Esophagus mucosa (tissue), 1 donor: ENCODE measurements at places on chromosomes 16 and 17.

DNA sequence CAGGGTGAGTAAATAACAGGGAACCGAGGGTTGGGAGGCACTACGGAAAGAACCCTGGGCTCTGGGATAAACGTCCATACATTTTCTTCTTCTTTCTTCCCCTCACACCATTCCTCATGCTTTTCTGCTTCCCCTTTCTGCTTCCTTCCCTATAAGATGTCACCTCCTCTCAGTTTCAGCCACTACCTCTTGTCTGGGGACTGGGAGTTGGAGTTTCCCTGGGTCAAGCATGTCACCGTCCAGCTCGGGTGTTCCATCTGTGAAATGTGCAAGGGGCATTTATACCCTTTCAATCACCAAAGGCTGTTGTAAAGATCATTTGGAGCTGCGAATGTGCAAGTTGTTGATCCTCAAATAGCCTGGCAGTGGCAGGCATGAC, 17.5 kb upstream of the CCL22 start:
- ATAC-seq = no peak

DNA sequence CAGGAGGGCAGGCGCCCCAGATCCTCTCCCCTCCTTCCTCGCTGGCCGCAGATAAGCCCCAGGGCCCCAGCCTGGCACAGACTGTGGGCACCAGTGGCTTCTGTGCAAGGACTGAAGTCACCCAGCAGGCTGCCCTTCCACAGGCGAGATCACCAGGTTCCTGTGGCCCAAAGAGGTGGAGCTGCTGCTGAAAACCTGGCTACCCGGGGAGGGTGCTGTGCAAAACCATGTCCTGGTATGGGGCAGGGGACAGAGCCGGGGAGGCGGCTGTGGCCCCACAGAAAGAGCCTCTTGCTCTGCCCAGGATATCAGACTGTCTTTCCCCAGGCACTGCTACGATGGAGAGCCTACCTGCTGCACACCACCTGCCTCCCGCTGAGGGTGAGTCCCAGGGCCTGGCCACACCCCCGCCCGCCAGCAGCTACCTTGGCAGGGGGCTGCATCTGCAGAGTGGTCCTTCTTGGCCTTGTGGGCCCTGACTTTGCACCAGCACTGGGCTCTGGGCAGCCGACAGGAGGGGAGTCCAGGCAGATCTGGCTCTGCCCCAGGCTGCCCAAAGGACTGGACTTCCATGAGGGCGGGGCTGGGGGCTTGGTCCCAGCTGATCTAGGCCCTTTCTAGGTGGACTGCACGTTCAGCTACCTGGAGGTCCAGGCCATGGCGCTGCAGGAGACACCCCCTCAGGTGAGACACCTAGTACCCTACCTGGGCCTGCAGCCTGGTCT, 615 bp downstream of the CARMIL2 start:
- no peak for ATAC-seq

DNA sequence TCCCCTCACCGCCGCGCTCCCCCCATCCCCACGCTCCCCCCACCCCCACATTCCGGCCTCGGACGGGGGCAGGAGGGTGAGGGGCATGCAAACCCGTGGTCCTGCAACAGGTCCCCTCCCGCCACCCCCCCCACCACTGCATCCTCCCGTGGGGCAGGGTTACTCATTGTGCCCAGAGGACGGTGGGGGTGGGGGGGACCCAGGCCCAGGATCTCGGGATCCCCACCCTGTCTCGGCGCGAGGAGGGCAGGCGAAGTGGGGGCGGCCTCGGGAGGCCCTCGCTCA, 8.5 kb downstream of the SLC22A31 start:
- ATAC-seq = peak; percentile 1

DNA sequence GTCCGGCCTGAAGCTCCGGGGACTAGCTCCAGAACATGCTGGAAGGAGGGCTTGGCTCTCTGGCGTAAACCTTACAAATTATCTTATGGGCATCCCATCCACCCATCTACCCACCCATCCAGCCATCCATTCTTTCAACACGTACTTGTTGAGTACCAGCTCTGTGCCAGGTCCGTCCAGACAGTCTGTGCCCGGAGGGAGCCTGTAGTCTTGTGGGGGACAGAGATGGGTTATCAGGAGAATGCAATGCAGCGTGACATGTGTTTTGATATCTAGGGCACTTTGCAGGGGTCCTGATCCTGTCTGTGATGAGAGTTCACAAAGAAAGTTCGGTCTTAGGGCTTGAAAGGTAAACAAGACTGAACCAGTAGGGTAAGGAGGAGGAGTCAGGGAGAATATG, 4.1 kb upstream of the SLC13A2 start:
- no peak for ATAC-seq

DNA sequence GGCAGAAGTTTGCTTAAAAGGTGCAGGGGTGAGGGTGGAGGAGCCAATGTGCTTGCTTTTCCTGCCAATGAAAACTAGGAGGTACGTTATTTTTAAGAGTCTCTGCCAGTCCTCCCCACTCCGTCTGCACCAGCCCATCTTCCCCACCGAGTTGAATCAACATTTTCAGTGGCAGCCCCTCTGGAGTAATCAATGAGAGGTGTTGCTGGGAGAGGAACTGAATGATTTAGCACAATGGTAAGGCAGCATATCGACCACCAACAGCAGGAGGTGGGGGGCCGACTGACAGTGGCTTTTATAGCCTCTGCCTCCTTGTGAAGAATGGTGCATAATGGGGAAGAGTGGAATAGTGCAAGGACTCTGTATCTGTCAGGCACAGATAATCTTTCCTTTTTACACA, 1465.0 kb upstream of the GOT2 start:
- no peak for ATAC-seq

DNA sequence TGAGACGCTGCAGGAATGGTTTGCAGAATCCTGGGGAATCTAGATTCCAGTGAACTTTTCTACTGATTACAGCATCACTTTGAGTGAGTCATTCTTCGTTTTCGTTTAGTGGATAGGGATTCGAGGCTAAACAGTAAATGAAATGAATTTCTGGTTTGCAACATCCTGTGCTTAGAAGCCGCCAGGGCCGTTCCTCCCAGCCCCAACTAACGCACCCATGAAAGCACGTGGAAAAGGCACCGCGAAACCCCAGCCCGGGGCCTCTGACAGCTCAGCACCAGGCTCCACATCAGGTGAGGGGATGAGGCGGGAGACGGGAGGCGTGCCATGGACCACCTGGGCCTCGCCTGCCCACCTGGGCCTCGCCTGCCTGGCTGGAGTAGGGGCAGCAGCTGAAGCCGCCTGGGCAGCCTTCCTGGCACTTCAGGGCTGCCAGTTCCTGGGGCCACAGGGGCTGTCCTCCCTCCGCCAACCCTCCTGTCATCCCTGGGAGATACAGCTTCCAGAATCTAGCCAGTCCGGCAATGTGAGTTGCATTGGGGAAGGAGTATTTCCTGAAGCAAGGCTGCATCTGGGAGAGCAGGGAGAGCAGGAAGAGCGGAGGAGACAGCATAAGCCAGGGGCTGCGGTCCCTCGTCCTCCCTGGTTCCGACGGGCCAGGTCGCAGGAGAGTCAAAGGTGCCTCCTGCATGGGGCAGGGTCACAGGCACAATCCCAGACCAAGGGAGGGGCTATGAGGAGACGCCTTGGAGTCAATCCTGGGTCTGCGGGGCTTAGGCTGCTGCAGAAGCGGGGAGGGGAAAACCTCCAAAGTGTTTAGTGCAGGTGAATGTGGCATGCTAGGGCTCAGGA, 78.4 kb downstream of the RPH3AL start:
- no peak for ATAC-seq

DNA sequence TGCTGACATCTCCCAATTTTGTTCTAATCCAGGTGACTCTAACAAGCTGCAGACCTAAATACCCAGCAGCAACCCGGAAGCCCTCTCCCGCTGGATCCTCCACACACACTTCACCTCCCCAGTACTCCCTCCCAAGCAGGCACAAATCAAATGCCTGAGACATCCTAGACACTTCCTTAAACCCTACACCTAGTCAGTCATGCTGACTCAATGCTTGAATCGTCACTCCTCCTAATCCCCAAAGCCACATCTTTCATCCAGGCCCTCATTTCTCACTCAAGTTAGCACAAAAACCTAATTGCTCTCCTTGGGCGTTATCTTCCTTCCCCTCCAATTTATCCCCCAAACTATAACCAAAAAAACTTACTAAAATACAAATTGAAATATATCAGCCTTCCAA, 32.7 kb downstream of the CMC2 start:
- peak; percentile 84 for ATAC-seq

DNA sequence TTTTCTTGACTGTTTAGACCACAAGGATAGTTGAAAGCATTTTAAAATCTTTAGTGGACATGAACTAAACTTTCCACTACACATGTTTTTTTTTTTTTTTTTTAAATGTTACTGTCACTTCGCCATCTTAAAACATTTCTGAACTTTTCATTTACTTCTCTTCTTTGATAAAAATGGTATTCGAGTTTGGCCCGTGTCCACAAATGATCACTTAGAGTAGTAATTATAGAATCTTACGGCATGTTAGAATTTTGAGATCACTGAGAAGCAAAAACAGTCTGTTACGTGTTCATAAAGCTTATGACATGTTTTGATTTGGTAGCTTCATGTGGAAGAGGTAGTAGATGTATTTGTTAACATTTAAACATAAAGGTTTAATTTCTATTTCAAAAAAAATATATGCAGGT, 1.1 kb downstream of the NSRP1 start:
- no peak for ATAC-seq

DNA sequence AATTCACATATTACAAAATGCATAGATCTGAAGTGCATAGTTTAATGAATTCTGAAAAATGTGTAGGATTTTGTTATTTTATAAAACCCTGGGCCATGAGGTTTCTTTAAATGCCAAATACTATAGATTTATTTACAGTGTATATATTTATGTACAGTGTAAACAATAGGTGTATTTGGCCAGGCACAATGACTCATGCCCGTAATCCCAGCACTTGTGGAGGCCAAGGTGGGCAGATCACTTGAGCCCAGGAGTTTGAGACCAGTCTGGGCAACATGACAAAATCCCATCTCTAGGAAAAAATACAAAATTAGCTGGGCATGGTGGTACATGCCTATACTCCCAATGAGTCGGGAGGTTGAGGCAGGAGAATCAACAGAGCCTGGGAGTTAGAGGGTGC, 249.4 kb downstream of the PRKCA start:
- no peak for ATAC-seq

- no peak for ATAC-seq
These were observed 123.6 kb downstream of the OR1D5 start for GRCh38 chr17:2939714-2940351.

GRCh38 chr17:34728771-34729310, 149.5 kb downstream of the TMEM132E start:
- no peak for ATAC-seq

DNA sequence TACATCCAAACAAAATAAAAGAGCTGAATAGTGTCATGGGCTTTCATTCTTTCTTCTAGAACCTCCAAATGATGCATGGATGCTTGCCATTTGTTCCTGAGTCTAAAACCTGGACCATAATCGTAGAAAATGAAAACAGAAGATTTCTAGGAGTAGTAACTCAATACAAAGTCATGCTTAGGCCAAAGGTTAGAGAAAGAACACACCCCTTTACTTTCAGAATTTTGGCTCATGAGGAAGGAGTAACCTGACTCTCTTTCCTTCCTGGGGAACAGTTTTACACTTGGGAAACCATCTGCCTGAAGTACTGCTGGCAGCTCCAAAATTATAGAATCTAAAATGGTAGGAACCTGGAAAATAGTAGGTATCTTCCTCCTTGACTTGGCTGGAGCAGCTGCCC, 137.2 kb downstream of the SNX11 start:
- ATAC-seq = no peak

DNA sequence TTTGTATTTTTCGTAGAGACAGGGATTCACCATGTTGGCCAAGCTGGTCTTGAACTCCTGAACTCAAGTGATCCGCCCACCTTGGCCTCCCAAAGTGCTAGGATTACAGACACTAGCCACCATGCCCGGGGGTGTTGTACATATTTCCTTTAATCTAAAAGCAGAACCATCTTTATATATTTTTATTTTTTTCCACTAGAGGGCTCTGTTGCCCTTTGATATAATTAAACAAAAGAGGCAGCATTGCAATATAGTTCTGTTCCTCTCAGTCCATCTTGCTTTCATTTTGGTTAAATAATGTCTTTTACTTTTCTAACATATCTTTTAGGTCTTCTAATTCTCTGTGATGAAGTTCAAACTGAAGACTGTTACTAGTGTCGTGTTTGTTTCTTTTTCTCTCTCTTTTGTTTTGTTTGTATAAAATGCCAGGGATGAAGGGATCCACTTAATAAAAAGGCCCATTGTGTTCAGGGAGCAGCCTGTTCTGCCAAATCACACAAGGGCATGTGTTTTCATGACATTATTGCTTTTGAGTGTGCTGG, 23.4 kb downstream of the WWOX start:
- ATAC-seq = peak; percentile 69

DNA sequence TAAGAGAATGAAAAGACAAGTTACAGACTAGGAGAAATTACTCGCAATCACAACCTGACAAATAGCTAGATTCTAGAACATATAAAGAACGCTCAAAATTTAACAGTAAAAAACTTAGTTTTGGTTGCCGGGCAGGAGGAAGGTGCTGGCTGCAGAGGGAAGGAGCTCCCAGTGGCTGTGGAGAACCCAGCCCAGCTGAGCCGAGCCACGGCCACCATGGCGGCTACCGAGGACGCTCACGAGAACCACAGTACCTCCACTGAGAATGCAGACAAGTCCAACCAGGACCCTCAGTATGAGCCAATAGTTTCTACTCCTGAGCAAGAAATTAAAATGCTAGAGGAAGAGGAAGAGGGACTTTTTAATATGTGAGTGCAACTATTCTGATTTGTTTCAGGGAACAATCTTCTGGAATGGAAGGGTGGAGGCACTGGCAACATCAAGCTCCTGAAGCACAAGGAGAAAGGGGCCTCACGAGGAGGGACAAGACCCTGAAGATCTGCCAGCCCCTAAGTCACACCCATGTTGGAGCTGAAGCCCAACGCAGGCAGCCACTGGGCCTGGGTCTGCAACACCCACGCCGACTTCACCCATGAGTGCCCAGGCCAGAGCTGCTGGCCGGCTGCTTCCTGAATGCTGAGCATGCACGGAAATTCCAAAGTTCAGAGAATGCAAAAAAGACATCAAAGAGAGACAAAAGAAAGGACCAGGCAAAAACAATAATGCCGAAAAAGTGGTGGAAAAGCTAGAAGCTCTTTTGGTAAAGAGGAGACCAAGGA, 55.0 kb downstream of the DNAH17 start:
- ATAC-seq = no peak
